ENCODE measurements at places on chromosomes 1 and 21. TPM values are rescaled to one million over a fixed set of nuclear protein-coding genes. Genes with fewer than 3 reads are reported as not detected.

Gene KRTAP21-2
- not detected for total RNA-seq

Gene ACTRT2
- total RNA-seq = not detected

Gene CHIA
- not detected for total RNA-seq

Gene GJA8
- total RNA-seq = not detected

Gene RRP15
- total RNA-seq = 5.9 TPM

Gene CDA
- 0.59 TPM for total RNA-seq

Gene RYR2
- not detected for total RNA-seq

Gene PGLYRP4
- not detected for total RNA-seq

Gene KPRP
- not detected for total RNA-seq

Gene BPNT1
- total RNA-seq = 18.1 TPM

Gene CXADR
- total RNA-seq = 0.36 TPM

Gene RHBDL2
- 0.59 TPM for total RNA-seq

Gene TEDDM1
- not detected for total RNA-seq

Gene TAF12
- total RNA-seq = 27.4 TPM

Gene NFASC
- 36.9 TPM for total RNA-seq

Gene RNASEL
- 7.2 TPM for total RNA-seq

Gene UTS2
- total RNA-seq = 0.29 TPM

Gene VSIG8
- total RNA-seq = not detected

Gene SAMD13
- under 0.01 TPM for total RNA-seq

Gene LRRC40
- total RNA-seq = 16.5 TPM

Gene APCS
- total RNA-seq = not detected

Gene NR5A2
- total RNA-seq = not detected

Gene IPO9
- 26.1 TPM for total RNA-seq

Gene FCRL4
- not detected for total RNA-seq

Gene TNFRSF9
- total RNA-seq = under 0.01 TPM

Gene AMPD1
- not detected for total RNA-seq

Gene TRIM45
- 1.4 TPM for total RNA-seq

Gene GUCA2B
- total RNA-seq = not detected

Gene KIF14
- 1.8 TPM for total RNA-seq

Gene PER3
- 24.2 TPM for total RNA-seq

Gene TLCD4
- total RNA-seq = 2.4 TPM

Gene KDF1
- not detected for total RNA-seq

Gene PAFAH2
- 6.5 TPM for total RNA-seq

Gene IQCC
- total RNA-seq = 1.8 TPM

Gene LCE6A
- total RNA-seq = not detected

Gene RIPPLY3
- not detected for total RNA-seq

Gene TRIM67
- 0.29 TPM for total RNA-seq

Gene TNFRSF4
- total RNA-seq = not detected

Gene FMOD
- total RNA-seq = 5.9 TPM

Gene ADAMTS4
- total RNA-seq = 1.4 TPM

Gene NBPF9
- total RNA-seq = 25.3 TPM

Gene MYOG
- not detected for total RNA-seq

Gene FAM72D
- total RNA-seq = under 0.01 TPM

Gene UBXN10
- under 0.01 TPM for total RNA-seq

Gene KHDC4
- total RNA-seq = 37.3 TPM

All from osteoblast (primary cell).